ENCODE measurements at places on chromosomes 5 and 9.

DNA sequence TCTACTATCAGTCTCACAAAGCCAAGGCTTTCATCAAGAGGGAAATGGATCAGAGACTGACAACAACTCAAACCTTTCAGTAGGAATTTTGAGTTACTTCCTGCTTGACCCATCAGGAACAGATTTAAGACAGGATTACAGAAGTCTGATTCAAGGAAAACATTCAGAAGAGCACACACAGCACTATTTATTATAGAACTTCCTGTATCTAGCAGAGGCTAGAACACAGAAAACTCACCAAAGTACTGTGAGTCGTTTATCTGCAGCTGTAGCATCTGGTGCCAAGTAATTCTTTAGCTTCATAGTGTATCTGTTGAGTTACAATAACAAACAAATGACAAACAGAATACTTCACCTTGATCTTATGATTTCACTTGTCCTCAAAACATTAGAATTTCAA is 13.8 kb downstream of the LEAP2 start:
- no peak for DNase-seq

- no peak for DNase-seq
Measured at GRCh38 chr9:136688274-136689107, 1.2 kb upstream of the AGPAT2 start.

GRCh38 chr9:2489838-2490314 is 131.7 kb upstream of the VLDLR start:
- DNase-seq = peak; percentile 33

DNA sequence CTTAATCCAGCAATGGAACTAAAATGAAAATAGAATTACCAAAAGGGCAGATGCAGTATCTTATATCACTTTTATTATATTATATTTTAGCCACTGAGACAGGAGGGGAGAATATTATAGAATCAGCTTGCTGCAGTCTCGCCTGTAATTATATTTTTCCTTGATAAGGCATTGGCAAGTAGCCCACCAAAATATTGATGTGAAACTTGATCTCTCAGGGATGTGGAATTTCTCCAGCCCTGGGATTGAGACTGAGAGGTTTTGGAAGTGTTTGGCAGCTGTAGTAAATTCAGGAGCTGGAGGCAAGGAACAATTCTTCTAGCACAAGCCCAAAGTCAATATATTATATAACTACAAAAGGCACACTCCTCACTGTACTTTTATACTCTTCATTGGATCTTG is 142.1 kb upstream of the ADAMTSL1 start:
- DNase-seq = no peak

DNA sequence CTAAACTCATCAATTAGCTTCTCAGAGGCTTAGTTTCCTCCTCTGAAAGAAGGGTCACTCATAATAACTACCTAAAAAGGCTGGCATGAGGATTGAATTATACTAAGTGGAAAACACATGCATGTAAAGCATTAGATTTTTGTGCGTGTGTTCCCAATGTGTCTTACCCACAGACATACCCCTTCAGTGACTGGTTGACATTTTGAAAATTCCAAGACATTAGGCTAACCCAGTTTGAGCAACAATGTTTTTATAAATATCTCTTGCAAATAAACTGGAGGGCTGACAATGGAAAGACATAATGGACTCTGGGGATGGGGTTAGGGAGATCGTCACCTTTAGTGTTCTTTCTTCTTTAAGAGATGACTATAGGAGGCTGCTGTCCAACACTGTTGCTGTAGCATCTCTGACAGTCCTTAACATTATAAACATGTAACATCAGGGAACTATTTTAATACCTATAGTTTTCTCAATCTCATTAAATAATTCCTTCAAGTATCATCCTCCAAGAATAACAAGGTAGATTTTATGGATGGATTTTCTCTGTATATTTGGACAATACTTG is 24.3 kb downstream of the HMHB1 start:
- no peak for DNase-seq

DNA sequence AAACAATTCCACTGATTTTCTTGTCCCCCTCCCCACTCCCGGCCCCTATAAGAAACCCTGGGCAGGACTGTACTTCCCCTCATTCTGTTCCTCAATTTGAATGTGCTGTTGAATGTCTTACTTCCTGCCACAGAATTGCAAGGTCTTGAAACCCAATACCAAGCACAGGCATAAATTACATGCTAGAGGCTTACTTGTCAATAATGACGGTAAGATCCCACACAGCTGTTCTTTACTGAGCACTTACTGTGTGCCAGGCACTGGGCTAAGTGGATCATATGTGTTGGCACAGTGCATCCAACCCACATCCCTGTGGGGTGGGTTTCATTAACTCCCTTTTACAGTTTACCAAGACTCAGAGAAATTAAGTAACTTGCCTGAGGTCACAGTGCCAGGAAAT is 63.4 kb downstream of the MVB12B start:
- DNase-seq = no peak

DNA sequence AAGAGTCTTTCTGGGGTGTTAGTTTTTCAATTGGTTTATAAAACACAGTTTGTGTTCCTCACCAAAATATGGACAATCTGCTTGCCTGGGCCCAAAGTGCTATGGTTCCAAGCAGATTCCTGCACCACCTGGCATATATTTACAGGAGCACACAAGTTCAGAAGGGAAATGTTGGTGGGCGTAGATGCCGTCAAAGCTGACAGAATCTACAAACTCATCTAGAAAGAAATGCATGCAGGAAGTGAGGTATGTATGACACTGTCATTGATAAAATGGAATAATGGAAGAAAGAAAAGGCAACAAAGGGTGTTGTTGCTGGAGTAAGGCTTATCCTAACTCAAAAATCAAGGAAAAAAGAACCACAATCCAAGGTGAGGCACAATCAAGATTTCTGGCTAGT is 225.8 kb downstream of the MLLT3 start:
- no peak for DNase-seq

GRCh38 chr9:20558566-20559016 is 63.7 kb downstream of the MLLT3 start:
- peak; percentile 96 for DNase-seq

DNA sequence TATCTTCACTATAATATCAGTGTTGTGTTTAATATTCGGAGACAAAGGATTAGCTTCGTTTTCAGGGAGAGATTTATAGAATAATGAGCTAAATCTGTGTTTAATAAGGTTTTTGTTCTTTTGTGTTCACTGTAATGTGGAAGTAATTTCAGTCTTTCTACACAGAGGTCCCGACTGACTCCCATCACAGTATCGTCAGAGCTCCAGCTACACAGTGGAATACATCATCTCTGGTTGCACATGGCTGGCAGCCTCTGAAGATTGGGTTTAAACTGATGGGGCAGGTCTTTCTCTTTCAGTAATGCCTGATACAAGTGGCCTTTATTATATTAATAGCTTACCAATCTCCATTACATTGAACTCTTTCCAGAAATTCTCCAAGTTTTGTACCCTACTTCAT is 736.7 kb upstream of the RIOK2 start:
- DNase-seq = no peak

DNA sequence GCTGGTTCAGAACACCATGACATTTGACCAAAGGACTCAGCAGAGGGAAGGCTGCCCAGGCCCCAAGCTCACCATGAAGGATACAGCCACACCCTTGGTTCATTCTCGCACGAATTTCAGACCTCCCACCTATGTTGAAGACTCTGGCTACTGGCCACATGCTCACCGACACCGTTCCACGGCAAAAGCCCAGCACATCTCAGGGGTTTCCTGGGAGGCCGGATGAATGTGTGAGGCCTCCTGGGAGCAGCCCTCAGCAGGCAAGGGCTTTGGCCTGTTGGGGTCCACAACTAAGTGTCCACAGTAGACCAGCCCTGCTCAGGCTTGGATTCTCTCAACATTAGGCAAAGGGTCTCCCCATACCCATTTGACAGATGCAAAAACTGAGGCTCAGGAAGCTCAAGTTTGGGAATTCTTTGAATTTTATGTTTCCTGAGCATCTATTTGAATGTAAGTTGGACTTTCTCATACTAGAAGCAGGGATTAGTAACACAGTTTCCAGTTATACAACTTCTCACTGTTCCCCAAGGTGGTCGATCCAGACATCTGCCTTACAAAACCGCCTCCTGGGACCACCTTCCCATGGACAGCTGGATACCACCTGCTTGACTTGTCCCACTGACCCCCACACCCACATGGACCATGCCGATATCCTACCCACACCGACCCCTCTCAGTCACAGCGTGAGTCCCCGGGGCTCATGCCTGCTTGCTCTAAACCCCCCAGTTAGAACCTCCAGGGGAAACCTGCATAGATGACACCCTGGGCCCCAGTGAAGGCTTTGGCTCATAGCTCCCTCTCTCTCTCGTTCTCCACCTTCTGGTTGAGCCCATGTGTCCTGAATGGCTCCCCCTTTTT is 27.9 kb downstream of the CCT5 start:
- no peak for DNase-seq
